Substantia nigra (tissue), 51 donors: ENCODE measurements at places on chromosomes 3 and 15.

DNA sequence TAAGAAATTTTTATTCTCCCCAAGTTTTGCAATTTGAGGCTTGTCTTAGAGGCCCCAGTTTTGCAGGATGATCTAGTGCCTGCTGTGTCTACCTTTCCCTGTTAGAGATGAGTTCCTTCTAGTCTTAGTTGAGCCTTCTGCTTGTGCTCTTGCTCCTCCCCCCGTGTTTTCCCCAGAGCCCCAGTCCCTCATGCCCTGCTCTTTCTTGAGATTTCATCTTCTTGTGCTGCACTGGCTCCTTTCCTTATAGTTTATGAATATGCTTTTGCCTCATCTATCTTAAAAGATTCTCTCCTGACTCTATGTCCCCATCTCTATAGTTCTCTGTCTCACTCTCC lies 4.7 kb downstream of the GAP43 start:
- no peak for DNase-seq

GRCh38 chr3:24496529-24497482 lies 2.2 kb upstream of the THRB start:
- no peak for DNase-seq

DNA sequence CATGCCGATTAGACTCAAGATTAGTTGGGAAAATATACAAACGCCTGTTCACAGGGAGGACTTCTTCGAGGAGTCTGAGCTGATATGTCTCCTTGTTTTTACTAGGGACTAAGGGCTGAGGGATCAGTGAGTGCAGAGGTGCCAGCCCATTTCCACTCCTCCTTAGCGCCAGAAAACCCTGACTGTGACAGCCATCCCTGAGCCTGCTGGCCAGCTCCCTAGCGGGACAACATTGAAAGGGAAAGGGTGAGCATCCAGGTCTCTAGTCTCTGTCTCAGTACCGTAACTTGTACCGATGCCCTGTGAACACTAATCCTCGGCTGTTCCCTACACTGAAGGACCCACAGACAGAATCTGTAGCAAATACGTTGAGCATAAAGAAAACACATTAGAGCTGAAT lies 243.4 kb downstream of the WNT5A start:
- DNase-seq = no peak

DNA sequence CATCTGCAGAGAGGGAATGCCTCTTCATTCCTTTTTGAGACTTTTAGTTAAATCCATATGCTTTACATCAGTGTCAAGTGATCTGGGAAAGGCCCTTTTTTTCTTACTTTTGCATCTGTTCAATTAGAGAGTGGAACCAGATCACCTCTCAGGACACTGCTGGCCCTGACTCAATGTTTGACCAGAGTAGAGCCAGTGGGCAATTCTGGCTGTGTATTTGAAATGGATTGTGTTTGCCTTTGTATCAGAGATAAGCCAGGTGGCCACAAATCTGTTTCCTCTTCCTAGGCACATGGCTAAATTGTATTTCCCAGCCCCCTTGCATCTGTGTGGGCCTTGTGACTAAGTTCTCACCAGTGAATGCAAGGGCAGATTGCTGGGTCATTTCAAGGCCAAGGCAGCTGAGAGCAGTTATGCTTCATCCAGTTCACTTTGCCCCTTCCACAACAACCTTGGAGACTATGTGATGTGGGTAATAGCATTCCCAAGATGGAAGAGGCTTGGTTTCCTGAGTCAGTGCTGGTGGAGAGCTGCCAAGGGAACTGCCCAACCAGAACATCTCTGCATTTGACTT lies 75.6 kb upstream of the CACNA2D3 start:
- no peak for DNase-seq

DNA sequence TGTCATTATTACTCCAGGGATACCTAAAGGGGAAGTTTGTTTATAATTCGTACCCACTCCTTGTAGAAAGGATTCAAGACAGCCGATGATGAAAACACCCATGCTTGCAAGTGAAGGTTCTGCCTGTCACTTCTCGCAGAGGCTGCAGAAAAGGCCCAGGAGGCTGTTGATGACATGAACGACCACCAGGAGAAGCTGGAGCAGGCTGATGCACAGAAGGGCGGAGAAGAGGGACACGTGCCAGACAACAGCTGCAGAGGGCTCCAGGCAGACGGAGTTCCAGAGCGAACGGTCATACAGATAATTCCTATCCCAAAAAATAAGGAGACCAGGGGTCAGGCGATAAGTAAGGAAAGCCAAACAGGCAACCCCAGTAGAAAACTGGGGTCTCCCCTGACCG lies 5.7 kb upstream of the DYNLT2B start:
- DNase-seq = no peak
